ENCODE measurements at places on chromosomes 2 and 18.

- DNase-seq, result no peak
Measured at GRCh38 chr2:241563571-241563980, 5.0 kb downstream of the BOK start.

- DNase-seq, result no peak
Measured at GRCh38 chr2:160194946-160195345, 5.1 kb downstream of the ITGB6 start.

DNA sequence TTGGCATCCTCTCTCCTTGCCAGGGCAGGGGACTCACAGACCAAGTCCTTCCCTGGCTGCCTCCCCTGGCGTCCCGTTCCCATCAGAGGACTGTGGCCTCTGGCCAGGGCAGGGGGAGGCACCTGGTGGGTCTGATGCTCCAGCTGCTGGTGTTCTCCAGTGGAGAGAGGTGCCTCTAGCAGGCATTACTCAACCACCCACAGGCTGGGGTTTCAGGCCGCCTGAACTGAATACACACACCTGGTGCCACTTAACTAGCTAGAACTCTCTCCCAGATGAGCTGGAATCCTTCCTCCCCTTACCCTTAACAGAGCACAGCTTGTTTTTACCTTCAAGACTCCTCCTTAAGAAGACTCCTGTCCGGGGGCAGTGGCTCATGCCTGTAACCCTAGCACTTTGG is 37.7 kb upstream of the CNGA3 start:
- no peak for DNase-seq

DNA sequence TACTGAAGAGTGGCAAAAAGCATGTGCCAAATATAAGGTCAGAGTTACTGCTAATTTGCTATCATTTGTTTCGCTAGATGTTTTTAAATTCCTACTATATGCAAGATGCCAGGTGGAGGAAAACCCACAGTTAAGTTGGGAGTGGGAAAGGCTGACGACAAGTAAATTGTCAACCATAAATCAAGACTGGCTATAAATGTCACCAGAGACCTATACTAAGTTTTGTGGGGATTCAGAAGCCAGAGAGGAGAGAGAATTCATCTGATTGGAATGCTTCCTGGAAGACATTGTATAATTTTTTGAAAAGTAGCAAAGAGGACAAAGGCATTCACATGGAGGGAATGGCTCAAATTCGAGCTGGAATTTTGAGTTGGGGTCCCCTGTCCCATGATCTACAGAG is 64.3 kb downstream of the CFAP221 start:
- DNase-seq, result no peak

DNA sequence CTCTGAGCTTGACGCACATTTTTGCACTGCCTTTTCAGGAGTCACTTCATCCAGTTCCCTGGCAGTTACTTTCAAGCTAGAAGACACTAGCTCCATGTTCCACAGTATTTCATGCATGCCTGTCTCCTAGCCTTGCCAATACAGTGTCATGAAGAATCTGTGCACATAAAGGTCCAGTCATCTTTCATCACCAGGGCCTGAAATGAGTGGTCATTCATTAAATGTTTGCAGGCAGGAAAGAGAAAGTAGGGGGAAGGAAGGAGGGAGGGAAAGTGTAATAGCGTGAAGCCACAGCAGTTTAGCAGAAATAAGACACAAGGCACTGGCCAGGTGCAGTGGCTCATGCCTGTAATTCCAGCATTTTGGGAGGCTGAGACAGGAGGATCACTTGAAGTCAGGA is 92.4 kb upstream of the COPS8 start:
- no peak for DNase-seq

DNA sequence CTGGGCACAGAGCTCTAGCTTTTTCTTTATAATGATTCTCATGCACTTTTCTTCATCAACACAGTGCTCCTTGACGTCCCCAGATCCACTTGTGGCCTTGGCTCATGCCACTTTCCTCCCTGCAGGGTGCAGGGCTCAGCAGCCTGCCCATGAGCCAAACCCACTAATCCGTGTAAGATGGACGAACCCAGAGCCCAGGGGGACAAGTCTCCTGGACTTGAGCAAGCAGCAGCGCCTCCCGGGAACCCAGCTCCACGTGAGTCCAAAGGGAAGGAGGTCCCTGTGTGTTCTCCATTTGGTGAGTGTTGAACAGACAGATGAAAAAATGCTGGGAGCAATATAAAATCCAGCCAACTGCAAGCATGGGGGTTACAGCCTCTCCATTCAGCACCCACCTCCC is 470.6 kb upstream of the HS6ST1 start:
- no peak for DNase-seq

DNA sequence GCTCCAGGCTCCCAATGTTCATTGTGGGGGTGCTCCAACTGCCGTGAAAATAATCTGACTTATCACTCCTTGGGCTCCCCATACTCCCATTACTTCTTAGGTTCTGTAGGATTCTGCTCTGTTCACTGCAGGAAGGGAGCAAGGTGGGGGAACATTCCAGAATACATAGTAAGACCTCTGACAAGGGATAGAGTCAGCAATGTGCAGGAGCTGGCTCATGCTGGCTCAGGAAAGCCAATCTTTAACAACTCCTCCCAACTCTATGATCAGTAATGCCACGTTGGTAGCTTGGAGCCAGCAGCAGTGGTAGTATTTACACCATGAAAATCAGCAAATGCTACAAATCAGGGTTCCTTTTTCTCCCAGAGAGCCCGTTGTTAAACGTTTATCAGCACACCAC is 44.4 kb downstream of the FECH start:
- no peak for DNase-seq

- no peak for DNase-seq
Measured at GRCh38 chr18:2969695-2970094, 43.2 kb downstream of the LPIN2 start.

GRCh38 chr18:65322895-65323294 is 427.9 kb upstream of the CDH7 start:
- no peak for DNase-seq

DNA sequence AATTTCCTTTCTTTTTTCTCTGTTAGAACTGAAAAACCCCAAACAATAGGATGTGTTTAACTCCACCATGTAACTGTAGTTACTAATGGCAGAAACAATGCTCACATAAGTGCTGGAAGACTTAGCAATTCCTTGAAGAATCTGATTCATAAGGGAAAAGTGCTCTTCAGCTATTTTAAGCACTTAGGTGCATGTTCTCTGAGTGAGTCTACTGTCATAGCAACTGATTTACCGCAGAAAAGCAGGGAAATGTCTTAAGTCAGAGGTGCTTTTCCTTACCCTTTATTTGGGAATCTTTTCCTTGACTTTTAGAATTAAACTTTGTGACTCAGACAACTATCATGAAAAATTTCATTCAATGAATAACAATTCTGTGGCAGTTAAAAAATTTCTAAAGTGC is 65.4 kb upstream of the NABP1 start:
- no peak for DNase-seq

- no peak for DNase-seq
Measured at GRCh38 chr2:57156231-57156924, 890.2 kb upstream of the VRK2 start.

- DNase-seq, result no peak
Measured at GRCh38 chr18:74836296-74837139, 238.8 kb downstream of the ZNF407 start.

- no peak for DNase-seq
Measured at GRCh38 chr2:163466331-163467250, 269.2 kb downstream of the FIGN start.

GRCh38 chr2:107001551-107001950 is 115.6 kb upstream of the ST6GAL2 start:
- no peak for DNase-seq

DNA sequence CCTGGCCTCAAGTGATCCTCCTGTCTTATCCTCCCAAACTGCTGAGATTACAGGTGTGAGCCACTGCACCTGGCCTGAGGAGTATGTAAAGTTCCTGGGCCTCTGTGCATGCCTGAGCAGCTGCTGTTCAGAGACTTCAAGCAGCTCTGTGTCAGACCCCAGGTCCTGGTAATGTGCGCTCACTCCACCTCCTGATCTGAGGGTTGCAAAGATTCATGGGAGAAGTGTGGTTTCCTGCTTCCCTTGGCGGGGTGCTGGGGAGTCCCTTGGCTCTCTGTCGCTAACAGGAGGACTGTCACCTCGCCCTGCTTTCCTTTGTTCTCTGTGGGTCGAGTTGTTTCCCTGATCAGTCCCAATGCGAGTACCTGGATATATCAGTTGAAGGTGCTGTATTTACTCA is 8.6 kb upstream of the IL36A start:
- DNase-seq, result peak; percentile 40

DNA sequence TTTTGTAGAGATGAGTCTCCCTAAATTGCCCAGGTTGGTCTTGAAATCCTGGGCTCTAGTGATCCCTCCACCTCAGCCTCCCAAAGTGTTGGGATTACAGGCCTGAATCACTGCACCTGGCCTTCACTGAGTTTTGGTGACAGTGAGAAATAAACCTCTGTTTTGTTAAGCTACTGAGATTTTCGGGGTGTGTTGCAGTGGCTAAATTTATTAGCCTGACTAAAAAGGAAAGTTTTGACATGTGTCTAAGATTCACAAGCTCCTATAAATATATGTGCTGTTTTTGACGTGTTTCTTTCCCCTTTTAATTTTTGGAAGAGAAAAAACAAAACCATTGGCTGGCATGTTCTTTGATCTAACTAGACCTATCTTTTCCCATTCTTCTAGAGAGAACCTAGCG is 190.5 kb upstream of the MC4R start:
- no peak for DNase-seq

DNA sequence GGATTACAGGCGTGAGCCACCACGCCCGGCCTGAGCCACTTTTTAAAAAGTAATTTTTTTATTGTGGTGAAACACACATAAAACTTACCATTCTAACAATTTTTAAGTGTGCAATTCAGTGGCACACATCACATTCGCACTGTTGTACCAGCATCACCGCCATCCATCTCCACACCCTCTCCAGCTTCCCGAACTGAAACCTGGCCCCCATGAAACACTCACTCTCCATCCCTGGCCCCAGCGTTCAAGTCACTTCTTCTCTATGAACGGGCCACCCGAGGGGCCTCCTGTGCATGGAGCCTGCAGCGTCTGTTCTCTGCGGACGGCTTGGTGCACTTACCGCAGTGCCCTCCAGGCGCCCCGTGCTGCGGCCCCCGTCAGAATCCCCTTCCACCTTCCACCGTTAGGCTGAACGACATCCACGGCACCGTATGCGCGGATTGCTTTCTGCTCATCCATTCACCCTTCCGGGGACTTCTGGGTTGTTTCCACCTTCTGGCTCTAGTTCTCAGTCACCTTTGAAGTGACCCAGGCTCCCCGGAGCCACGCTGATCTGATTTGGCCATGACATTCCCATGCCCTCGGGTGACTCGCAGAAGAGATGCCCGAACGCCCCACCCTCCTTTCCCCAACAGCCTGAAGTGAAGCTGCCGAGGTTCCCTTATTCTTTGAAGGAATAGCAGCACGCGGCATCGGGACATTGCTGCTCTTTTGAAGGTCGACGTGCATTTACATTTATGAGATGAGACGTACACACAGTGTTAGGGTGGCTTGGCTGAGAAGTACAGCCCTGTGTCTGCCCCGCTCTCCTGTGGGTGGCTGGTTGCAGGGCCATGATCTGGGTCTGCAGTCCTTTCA is 134.4 kb downstream of the MBP start:
- DNase-seq, result no peak

DNA sequence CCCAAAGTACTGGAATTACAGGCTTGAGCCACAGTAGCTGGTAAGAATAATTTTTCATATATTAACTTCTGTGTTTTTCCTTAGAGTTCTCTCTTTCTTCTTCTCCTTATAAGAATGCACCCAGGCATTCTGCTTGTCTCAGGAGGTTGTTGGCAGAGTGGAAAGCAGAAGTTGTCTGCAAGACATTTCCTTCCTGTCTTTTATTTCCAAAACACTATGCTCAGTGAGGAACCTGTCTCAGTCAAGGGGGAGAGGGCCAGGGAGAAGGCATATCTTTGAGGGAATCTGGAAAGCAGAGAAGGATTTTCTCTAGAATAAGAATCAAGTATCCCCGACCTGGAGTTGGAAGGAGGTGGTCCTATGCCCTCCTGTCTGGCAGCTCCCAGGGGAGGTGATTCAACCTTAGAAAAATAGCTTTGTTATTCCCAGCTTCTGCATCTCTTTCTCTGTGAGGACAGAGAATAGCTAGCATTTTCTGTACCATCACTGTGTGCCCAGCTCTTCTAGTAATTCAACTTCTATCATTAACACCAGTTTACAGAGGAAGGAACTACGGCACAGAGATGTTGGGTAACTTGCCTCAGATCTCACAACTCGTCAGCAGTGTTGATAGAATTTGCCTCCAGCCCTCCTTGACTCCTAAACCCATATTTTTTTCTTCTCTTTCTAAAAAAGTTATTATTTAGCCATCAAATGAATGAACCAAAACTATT is 3.8 kb upstream of the LPIN2 start:
- DNase-seq, result no peak

DNA sequence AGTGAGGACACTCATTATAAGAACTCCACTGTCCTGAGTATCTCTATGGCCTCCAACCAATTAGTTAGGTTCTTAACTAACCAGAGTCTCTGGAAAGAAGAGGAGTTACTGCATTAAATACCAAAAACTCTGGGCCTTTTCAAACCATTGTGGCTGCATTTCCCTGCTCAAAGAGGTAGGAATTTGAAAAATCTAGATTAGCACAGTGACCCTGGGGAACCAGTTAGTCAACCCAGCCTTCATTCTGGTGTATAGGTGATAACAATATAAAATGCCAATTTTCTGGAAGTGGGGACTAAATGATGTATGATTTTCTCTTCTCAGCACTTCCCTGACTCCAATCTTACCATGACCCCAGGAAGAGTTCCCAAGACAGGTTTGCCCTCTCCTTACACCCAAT is 287.8 kb upstream of the SETBP1 start:
- no peak for DNase-seq

DNA sequence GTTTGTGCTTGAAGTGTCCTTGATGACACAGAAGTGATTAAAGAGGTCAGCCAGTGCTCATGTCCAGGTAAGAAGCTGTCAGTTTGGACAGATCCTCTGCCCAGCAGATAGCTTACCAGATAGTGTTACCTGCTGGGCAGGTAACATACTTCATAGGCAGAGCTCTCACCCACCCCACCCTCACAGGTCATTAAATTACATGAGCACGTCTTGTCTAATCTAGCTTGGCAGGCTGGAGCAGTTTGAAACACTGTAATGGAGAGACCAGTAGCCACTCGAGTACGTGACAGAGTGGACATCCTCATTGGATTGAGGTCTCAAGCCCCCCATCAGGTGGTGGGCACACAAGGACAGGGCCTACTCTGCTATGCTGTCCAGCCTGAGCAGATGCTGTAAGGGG is 27.1 kb downstream of the TTC32 start:
- DNase-seq, result no peak

GRCh38 chr2:241285596-241285995 is 29.9 kb downstream of the HDLBP start:
- DNase-seq, result no peak

GRCh38 chr2:169345486-169346437 is 16.6 kb downstream of the LRP2 start:
- no peak for DNase-seq

GRCh38 chr2:236107942-236108625 is 60.1 kb downstream of the GBX2 start:
- DNase-seq, result no peak

GRCh38 chr2:201933792-201934237 is 99.8 kb upstream of the FZD7 start:
- DNase-seq, result no peak

Data from stimulated activated CD8-positive, alpha-beta memory T cell treated with anti-CD3 and anti-CD28 coated beads, Interleukin-4, amount 100 ng/mL, for 1 hour (primary cell).